ENCODE measurements at places on chromosomes 3 and 15.

- DNase-seq, result no peak
Measured at GRCh38 chr3:60282866-60283265, 968.4 kb downstream of the FHIT start.

DNA sequence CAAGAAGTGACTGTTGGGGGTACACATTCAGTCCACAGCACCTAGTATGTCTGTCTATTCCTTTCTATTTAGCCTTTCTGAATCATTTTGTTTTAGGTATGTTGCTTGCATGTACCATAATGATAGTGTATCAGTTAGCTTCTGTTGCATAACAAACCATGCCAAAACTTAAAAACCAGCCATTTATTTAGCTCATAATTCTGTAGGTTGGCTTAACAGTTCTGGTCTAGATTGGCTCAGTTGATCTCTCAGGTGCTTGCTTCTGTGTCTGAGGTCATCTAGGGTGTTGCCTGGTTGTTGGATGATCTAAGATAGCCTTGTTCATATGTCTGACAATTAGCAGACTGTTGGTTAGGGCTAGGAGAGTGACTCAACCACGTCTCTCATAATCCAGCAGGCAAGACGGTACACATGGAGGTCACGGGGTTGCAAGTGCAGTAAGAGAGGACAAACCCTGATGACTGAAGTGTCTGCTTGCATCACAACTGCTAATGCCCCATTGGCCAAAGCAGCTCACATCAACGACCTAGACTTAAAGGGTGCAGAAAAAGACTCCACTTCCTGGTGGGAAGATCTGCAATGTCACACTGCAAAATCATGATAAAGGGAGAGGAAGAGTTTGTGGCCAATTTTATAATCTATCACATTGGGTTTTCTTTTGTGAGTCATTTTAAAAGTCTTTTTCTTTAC is 6.8 kb upstream of the PDCD6IP start:
- no peak for DNase-seq

- peak; percentile 25 for DNase-seq
Measured at GRCh38 chr3:43638594-43639447, 17.0 kb upstream of the ANO10 start.

- no peak for DNase-seq
Measured at GRCh38 chr15:97840501-97840900, 120.0 kb upstream of the ARRDC4 start.

GRCh38 chr3:93973131-93974126 is at the start of gene PROS1:
TSS of gene PROS1 (minus strand) at chr3:93973896. CDS start at chr3:93973749, 147 bp downstream.
- DNase-seq, result peak; percentile 97

- DNase-seq, result no peak
Measured at GRCh38 chr15:33801954-33802353, 166.3 kb upstream of the CHRM5 start.

GRCh38 chr3:43879166-43879565 is 188.4 kb downstream of the ABHD5 start:
- DNase-seq, result peak; percentile 12

DNA sequence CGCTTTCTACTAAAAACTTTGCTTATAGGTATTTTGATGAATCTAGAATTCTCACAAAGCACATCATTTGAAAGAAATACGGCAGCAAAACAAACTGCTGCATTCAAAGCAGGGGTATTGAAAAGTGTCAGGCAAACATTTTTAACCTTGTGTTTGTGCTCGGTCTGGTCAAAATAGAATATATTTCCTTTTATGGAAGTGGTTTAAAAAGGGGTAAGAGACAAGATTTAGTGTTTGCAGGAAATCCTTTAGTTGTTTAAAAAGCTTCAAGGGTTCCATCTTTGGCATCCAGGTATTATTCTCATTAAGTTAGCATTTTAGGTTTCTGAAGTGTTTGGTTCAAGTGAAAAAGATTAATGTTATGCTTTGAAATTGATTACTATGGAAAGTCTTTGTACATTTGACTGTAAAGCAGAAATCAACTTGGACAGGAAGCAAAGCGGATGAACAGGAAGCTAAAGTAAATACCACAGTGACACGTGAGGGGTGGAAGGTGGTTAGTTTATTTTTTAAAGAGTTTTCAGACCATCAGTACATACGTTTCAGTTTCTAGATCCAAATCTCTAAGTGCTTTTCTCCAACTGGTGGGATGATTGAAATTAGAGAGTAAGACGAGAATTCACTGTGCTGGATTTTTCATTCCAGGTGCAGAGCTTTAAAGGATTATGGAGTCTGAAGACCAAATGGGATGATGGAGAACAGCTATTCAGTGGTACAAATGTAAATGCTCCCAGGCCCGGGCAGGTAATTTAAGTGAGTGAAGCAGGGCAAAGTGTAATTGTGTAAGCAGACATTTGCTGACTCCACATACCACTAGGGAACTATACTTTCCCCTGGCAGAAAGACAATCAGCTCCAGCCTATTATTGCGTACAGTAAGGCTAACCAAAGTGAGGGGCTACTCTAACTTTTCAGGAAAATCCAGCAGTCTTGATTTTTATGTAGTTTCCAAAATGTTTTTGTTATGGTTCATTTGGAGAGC is 341.8 kb upstream of the TBL1XR1 start:
- no peak for DNase-seq

DNA sequence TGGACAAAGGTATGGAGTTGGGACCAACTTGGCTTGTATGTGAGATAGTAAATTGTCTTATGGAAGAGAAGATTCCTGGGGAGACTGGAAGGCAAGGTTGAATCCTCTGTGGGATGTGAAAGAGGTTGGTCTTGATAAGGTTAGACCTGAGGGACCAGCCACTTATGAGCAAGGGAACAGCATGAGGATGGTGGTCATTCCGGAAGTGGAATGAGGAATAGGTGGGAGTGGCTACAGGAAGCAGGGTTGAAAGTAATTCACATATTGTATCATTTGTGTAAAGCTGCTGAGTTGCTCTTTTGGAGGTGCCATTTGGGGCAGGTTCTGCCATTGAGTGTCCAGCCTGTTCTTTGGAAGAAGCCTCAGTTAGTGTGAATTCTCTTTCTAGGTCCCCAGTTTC is 13.2 kb downstream of the USP13 start:
- DNase-seq, result no peak

DNA sequence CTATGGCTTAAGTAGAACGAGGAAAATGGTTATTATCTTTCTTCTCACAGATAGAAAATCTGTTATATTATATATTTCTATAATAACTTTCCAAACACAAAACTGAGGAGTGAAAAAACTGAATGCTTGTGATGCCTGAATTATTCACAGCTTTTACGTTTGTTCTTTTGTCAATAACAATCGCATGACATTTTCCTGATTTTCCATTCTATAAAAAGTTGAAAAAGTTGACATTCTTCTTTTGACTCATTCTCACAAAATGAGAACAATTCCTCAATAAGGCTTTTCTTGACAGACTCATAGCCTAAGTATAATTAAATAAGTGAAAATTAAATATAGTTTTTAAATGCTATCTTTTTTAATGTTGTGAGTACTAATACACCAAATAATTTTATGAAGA is 288.8 kb upstream of the TGFBR2 start:
- DNase-seq, result no peak

- peak; percentile 62 for DNase-seq
Measured at GRCh38 chr15:99105514-99106341, 848 bp downstream of the SYNM start.

DNA sequence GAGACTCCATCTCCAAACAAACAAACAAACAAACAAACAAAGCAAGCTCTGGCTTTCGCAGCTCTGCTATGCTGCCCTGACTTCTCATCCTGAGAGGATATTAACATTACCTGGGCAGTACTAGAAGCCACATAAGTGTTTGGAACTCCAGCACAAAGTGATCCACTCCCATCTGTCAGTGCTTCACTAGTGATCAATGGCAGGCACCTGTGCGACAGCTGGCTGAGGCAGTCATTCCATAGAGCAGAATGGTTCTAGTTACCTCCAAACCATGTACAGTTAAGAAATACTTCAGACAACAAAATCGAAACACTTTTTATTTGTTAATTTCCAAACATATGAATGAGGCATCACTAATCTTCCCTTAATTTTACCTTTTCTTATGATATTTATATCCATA is 2.8 kb upstream of the MB21D2 start:
- DNase-seq, result no peak

DNA sequence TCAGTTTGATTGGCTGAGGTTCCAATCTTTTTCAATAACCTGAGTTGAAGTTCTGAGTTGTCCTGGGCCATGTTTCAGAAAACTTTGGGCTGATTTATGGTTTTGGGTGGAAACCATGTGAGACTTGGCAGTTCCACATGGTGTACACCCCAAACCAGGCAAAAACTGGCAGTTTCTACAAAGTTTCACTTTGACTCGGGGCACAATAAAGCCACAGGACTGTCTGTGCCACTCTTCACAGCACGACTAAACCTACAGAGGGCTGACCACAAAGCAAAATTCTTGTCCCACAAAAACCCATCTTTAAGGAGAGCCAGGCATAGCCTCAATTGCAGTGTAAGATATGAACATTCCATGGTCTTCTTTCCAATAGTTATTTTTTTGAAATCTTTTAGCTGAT is 155.0 kb downstream of the DUT start:
- DNase-seq, result no peak

- DNase-seq, result peak; percentile 33
Measured at GRCh38 chr3:139774560-139775302, 97.0 kb upstream of the NMNAT3 start.

DNA sequence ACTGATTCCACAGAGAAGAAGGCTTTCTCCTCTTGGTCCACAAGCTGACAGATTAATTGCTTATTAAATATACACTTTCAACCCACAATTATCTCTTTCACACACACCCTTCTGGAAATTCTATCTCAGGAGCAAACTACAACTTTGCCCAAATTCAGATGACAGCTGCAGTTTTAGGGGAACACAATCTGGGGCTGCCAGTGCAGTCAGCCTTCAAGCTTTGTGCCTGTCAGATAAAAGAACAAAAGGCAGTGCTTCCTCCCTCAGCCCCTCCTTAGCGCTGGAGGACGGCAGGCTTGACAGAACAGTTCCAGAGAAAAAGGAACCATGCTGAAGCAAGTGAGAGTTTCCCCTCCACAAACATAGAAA is 99.6 kb downstream of the TMCC1 start:
- DNase-seq, result no peak

DNA sequence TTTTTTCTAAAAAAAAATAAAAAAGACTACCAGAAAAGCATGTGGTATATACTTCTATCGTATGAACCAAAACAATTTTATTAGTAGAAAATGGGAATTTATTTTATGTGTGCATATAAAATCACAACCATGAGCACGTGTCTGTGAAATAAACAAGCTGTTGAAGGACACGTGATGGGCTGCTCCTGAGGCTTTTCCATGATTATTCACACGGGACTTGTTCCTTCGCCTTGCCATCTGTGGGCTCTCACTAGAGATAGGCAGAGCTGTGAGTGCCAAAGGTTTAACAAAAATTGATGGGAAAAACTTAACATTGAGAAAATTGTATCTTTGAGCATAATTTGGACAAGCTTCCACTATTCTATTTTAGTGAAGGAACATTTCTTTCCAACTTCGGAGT is 12.4 kb upstream of the ETV5 start:
- DNase-seq, result no peak

DNA sequence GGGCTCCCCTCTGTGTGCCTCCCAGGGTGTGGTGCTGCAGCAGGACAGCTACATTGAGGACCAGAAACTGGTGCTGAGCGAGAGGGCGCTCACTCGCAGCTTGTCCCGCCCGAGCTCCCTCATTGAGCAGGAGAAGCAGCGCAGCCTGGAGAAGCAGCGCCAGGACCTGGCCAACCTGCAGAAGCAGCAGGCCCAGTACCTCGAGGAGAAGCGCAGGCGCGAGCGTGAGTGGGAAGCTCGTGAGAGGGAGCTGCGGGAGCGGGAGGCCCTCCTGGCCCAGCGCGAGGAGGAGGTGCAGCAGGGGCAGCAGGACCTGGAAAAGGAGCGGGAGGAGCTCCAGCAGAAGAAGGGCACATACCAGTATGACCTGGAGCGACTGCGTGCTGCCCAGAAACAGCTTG is 53.7 kb downstream of the KLHL25 start:
- no peak for DNase-seq

GRCh38 chr3:136505676-136506075 is 246.5 kb downstream of the STAG1 start:
- no peak for DNase-seq

GRCh38 chr3:126480206-126480605 is 4.5 kb upstream of the ZXDC start:
- DNase-seq, result no peak

DNA sequence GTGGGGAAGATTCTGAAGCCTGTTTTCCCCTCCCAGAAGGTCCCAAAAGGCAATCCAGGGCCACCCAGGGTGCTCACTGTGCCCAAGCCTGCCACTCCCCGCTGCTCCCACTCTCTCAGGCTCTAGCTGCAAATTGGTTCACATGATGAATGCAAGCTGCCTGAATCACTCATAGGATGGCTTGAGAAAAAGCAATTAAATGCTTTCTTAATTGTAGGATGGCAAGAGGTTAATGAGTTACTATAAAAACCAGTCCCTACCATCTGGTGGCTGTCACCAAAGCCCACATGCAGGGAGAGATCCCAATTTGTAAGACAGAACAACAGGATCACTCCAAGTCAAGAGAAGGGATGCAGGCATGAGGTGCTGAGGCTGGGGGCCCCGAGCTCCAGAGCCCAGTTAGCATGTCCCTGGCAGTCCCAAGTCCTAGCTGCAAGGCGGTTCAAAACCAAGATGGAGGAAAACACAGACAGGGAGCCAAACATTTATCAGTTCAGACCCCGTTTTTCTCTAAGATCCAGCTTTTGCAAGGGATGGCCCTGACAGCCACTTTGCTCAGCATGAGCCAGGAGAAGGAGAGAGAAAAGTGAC is 207.1 kb downstream of the UACA start:
- DNase-seq, result no peak

DNA sequence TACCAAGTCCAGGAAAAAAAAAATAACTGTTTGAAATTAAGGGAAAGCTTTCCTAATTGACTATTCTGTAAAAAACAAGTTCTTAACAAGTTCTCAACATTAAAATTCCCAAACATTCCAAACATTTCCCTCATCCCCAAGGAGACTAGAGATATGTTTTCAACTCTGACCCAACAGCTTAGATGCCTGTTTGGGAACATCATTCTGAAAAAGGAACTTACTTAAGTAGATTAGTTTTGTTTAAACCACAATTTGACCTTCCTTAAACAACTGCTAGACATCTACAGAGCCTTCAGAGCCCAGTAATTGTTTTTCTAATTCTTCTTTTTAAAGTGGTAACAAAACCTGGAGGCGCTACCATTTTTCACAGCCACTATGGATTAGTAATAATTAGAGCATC is 12.8 kb downstream of the UBR1 start:
- peak; percentile 31 for DNase-seq

- DNase-seq, result no peak
Measured at GRCh38 chr15:20358066-20358778, 183.4 kb downstream of the GOLGA6L6 start.

GRCh38 chr3:31635545-31635944 is 102.8 kb downstream of the STT3B start:
- DNase-seq, result no peak

- no peak for DNase-seq
Measured at GRCh38 chr15:78425643-78426042, 12.4 kb upstream of the IREB2 start.

- DNase-seq, result peak; percentile 93
Measured at GRCh38 chr3:57974796-57975388, 33.3 kb upstream of the FLNB start.
